DMS153 (cell line): ENCODE measurements at places on chromosomes 3 and 15.

- no peak for DNase-seq
Measured at GRCh38 chr15:88465633-88466224, 1.5 kb downstream of the MRPL46 start.

DNA sequence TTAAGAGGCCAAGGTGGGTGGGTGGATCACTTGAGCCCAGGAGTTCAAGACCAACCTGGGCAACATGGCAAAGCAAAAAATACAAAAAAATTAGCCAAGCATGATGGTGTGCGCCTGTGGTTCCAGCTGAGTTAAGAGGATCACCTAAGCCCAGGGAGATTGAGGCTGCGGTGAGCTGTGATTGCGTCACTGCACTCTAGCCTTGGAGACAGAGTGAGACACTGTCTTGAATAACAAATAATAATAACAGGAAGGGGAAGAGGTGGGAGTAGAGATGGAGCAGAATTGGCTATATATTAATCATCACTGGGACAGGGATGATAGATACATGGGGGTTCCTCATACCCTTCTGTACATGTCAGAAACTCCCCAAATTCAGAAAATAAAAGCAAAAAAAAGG lies 23.8 kb upstream of the NMB start:
- DNase-seq = no peak

GRCh38 chr15:43529587-43530345 lies 12.4 kb downstream of the MAP1A start:
- no peak for DNase-seq

- no peak for DNase-seq
Measured at GRCh38 chr3:131733086-131733841, 230.5 kb upstream of the MRPL3 start.

- DNase-seq = no peak
Measured at GRCh38 chr15:100686021-100686724, 83.8 kb downstream of the ASB7 start.

- no peak for DNase-seq
Measured at GRCh38 chr15:69194854-69195253, 34.4 kb downstream of the GLCE start.

GRCh38 chr15:84828086-84828908 lies 11.1 kb downstream of the ALPK3 start:
- DNase-seq = no peak

GRCh38 chr15:75195766-75196241 lies 5.9 kb upstream of the C15orf39 start:
- no peak for DNase-seq

GRCh38 chr15:90530250-90531051 lies 728 bp downstream of the CRTC3 start:
- DNase-seq = no peak
